Cortex of kidney (tissue), 1 donor: ENCODE measurements at places on chromosomes 13 and 19.

DNA sequence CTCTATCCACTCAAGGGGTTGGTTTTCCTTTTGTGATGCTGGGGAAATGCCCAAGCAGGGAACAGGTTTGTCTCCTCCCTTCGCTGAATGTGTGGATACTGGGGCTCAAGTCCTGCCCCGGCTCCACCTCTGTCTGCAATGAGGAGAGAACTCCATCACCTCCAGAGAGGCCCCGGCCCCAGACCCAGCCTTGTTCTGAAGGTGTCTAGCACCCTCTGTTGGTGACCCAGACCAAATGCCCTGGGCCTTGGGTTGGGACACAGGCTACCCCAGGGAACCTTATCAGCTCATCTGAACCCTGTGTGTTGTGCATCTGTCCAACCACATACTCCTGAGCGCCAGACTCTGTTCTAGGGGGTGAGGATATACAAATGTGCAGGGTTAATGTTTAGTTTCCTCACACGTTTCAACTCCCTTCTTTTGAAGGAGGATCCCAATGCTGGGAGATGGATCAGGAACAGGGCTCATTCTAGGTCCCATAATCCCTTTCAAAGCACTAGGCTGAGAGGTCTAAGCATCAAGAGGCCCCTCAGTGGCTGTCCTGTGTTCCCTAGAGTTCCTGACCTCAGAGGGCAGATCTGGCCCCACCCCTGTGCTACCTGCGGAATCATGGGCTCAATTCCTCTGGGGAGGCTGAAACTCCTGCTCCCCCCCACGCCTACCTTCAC lies 112.5 kb upstream of the SLC7A1 start:
- DNase-seq, result no peak

GRCh38 chr13:97307882-97308624 lies 85.9 kb downstream of the MBNL2 start:
- no peak for DNase-seq

GRCh38 chr19:12668932-12669269 lies 2.3 kb downstream of the WDR83 start:
- no peak for DNase-seq

- no peak for DNase-seq
These were observed 36.5 kb downstream of the KL start for GRCh38 chr13:33052506-33053280.

- no peak for DNase-seq
These were observed 221.8 kb downstream of the OLFM4 start for GRCh38 chr13:53250272-53250875.

GRCh38 chr19:46133777-46134241 lies 9.3 kb upstream of the IGFL3 start:
- no peak for DNase-seq

GRCh38 chr13:72284791-72285190 lies 417.8 kb upstream of the DACH1 start:
- DNase-seq, result no peak

DNA sequence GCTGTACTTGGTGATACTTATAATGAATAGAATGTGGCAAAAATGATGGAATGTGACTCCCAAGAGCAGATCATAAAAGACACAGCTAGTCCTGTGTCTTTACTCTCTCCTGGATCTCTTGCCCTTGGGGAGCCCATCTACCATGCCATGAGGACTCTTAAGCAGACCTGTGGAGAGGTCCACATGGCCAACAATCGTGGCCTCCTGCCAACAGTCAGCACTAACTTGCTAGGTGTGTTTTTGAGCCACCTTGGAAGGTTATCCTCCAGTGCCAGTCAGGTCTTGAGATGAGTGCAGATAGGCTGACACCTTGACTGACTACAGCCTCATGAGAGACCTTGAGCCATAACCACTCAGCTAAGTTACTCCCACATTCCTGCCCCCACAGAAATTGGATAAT lies 22.3 kb upstream of the GPR183 start:
- DNase-seq, result no peak

GRCh38 chr19:13319526-13319925 lies 169.3 kb downstream of the IER2 start:
- DNase-seq, result no peak

GRCh38 chr19:45508861-45509691 lies 1.8 kb downstream of the VASP start:
- DNase-seq, result no peak

- DNase-seq, result no peak
These were observed 33.2 kb downstream of the KDM4B start for GRCh38 chr19:5002143-5002542.

DNA sequence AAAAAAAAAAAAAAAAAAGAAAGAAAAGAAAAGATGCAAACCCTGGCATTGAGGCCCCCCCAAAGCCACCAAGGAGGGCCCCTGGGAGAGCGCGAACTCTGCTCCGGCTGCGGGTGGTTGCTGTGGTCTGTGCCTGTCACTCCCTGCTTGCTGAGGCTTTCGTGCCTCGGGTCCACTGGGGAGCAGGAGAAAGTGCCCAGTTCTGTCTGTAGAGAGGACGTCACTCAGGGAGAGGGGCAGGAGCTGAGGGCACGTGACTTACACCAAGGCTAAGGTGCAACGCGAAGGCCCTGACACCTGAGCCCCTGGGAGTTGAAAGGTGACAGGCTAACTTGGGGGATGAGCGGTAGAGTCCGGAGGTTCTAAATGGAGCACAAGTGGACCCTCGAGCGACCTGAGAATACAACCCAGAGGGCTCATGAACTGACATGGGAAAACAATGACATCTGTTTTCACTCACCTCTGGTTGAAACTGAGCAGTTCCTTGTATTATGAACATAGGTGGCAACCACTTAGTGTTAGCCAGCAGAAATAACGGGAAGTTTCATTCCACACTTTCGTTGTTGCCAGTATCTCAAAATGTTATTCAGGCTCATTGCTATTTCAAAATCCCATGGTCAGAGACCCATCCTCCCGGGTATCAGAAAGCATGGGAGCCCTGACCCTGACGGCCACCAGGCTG lies 69.2 kb upstream of the TM9SF2 start:
- DNase-seq, result no peak
